Left lung (tissue), 14 donors: ENCODE measurements at places on chromosomes 5 and 9. TPM values are rescaled to one million over a fixed set of nuclear protein-coding genes. Genes with fewer than 3 reads are reported as not detected.

GRCh38 chr9:7963026-7963425 lies 163.4 kb upstream of the DMAC1 start:
- no peak for DNase-seq

DNA sequence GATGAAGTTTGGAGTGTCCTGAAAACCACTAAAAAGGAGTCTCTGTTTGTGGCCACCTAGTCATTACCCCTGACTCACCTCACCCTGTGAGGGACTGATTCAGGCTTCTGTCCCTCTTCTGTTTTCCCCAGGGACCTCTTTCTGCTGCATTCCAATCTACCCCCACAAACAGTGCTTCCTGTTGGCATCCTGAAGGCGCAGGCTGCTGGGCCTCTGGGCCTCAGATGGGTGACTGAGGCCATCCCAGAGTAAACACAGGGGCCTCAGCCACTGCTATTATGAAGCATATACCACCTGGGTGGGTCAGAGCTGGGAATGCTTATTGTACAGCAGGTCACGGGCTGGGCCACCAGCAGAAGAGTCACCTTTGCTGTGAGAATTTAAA lies 20.0 kb downstream of the MORN5 start:
- DNase-seq, result no peak

DNA sequence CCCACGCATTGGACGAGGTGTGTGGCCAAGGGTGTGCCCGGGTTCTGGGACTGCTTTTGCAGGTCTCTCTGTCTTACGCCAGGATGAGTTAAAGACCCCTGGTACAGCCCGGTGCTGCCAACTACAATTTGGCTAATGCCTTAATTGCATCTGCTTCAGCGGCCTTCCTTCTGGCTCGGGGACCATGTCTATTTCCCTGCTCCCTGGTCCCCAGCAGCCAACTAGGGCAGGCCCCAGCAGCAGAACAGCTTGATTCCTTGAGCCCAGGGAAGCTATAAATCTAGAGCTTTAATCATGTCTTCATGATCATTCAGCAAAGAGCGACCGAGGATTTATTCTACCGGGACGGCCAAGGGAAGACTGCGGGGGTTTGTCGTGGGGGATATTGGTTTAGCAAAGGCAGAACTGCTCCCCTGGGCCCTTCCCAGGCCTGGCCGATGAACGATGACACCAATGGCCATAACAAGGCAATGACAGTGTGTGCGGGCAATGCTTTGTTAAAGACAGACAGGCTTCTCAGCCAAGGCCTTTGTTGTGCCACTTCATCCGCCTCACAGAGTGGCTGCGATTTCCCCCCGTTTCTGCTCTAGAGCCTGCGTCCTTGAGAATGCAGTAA lies 51.4 kb downstream of the CFAP77 start:
- DNase-seq, result no peak

- no peak for DNase-seq
Observed at GRCh38 chr9:15746905-15747304, 194.1 kb downstream of the CCDC171 start.

GRCh38 chr9:26324786-26325443 lies 567.7 kb downstream of the CAAP1 start:
- DNase-seq, result peak; percentile 87

Gene PHF24
- polyA plus RNA-seq, result 0.31 TPM

DNA sequence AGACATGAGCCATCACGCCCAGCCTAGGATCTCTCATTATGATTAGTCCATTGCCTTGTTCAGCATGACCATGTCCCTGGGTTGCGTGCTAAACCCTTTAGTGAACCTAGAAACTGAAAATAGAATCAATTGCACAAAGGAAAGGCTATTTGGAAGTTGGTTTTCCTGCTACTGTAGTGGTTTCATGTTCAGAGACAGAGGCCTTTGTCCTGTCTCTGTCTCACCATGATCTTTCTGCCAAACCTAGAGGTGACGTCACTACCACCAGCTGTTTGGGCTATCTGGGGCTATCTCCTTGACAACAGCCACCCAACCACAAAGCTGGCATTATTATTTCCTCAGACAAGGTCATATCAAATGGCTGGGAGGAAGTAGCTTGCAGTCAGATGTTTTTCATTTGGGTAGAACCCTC lies 4.0 kb upstream of the CDK5RAP2 start:
- DNase-seq, result no peak

DNA sequence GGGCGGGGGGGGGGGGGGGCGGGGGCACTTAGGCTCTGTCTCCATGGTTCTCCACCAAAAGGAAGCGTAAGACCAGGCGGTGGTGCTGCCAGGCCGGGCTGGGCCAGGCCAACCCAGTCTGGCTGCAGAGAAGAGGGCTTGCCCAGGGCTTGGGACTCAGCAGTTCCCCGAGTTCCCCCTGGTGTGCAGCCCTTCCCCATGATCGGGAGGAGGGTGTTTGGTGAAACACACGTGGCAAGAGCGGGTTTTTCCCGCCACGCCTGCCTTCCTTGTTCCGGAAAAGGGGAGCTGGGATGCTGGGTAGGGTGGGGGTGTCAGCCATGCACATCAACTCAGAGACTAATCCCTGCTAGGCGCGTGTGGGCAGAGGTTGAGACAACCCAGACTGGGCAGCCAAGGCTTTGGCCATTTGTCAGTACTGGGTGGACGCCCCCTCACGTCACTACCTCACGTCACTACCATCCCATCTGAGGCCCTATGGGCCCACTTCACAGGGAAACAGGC lies 32.9 kb downstream of the PRRX2 start:
- DNase-seq, result no peak

DNA sequence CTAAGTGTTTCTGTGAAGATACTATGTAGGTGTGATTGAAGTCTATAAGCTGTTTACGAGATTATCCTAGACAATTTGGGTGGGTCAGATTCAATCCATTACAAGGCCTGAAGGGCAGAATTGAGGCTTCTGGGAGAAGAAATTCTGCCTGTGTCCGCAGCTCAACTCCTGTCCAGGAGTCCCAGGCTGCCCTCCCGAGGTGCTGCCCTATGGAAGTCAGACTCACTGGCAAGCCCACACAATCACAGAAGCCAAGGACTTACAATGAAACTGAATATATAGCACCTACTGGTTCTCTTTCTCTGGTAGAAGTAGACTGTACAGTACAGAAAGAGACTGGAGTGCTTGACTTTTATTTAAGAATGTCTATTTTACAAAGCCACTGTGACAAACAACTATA lies 74.5 kb downstream of the EPB41L4A start:
- no peak for DNase-seq

DNA sequence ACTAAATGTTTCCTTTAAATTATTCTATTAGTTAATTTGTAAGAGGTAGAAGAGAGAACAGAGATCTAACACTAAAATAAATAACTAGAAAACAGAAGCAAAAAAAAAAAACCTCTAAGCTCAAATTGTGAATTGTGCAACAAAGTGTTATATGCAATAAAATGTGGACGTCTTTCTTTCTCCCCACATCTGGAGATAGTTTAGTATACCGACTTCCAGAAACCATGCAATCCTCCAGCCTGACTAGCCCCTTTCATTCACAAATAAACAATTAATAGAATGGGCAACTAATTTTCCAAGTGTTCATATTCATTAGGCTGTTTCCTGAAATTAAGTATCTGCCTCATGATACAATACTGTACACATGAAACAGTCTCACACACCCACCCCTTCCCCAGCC lies 258.5 kb downstream of the BNC2 start:
- no peak for DNase-seq

DNA sequence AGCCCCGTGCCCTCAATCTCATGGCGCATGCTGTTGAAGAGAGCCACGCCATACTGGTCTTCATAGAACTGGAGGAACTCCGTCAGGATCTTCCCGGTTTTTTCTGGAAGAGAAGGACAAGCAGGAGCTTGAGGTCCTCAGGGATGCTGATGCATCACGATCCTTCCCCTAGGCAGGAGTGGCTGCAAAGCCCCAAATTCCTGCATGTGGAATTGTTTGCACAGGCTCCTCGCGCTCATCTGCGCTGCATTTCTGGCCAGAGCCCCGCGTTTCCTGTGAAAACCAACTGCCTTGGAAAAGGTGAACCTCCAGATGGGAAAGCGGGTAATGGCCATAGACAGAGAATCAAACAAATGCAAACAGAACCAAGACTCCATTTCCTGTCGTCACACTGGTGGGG lies 80.4 kb downstream of the LRSAM1 start:
- DNase-seq, result no peak

Gene GMCL2
- polyA plus RNA-seq, result 0.06 TPM
